ENCODE measurements at places on chromosomes 3 and 15.
A peak's percentile ranks its signal among the peaks of the same experiment; 100 is the strongest.

GRCh38 chr3:137024348-137024747 is 66.6 kb downstream of the IL20RB start:
- no peak for DNase-seq

- no peak for DNase-seq
These were observed 75.0 kb downstream of the PEX5L start for GRCh38 chr3:179961703-179962078.

- no peak for DNase-seq
These were observed 19.6 kb downstream of the PEAK1 start for GRCh38 chr15:77400258-77400657.

- DNase-seq = no peak
These were observed 12.1 kb upstream of the LOXL1 start for GRCh38 chr15:73914145-73914544.

DNA sequence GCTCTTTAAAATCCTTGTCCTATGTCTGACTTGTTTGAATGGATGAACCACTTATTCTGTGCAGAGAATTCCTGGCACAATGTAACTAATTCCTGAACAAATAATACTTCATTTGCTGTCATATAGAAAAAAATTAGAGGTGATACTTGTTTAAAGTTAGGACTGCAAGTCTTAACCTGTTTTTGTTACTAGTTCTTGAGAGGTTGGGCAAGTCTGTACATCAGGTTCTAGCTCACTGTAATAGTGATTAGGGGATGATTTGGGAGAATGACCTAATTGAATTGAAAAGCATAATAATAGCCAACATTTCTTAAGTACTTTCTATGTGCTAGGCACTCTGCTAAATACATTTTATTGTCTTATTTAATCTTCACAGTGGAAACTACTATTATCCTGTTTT is 49.3 kb downstream of the GMPS start:
- DNase-seq = no peak

DNA sequence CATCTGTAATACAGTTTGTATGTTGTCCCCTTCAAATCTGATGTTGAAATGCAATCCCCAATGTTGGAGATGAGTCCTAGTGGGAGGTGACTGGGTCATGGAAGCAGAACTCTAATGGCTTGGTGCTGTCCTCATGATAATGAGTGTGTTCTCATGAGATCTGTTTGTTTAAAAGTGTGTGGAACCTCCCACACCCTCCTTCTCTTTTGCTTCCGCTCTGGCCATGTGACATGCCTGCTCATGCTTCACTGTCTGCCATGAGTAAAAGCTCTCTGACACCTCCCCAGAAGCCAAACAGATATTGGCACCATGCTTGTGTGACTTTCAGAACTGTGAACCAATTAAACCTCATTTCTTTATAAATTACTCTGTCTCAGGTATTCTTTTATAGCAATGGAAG is 794.0 kb upstream of the CFAP20DC start:
- no peak for DNase-seq

DNA sequence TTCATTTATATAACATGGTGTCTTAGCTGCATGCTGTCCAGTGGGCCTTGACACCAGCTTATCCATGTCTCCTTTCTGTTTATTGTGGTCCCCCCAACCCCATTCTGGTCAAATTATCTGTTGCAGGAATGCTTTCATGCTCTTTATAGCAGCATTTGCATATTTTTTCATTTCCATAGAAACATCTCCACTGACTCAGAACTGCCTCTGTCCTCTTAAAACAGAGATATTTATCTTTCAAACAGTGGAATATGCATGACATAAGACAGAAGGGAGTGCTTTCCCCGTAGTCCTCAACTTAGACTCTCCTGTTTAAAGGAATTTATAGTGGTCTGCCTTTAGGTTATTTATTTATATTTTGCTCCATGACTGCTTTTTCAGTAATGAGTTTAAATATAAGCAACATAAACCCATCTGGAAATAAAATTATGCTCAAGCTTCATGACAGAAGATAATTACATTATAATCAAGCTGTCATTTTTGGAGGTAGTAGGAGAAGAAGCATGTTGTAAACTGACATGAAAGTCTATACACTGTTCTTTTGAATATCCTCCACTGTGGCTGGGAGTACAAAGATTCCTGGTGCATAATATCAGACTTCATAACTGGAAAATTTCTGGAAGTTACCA is 179.5 kb upstream of the CD96 start:
- no peak for DNase-seq

DNA sequence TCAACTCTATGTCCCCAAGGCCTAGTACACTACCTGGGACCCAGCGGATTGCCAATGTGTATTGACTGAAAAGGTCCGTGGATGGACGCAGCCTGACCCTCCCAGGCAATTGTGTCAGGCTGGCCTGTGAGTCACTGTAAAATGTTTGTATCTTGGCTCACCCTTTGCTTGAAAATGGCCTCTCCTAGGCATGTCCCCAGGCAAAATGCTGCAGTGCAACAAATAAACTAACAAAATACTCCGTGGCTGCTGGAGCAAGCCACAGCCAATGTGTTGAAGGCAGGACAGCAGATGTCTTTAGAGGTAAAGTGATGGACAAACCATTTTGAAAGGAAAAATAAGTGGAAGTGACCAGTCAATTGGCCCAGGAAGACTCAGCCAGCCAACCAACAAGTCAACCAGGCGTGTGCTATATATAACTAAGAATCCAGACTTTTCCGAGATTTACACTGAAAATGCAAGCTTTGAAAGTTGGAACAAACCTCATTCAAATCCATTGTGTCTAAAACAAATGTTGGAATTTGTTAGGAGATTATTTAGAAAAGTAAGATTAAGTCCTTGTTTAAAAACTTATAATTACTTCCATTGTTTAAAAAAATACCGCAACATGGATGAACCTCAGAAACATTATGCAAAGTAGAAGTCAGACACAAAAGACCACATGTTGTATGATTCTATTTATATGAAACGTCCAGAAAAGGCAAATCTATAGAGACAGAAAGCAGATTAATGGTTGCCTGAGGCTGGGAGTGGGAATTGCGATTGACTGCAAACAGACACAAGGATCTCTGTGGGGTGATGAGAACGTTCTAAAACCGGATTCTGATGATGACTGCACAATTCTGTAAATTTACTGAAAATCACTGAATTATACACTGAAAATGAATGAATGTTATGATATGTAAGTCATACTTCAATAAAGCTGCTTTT is 191.2 kb downstream of the TLE3 start:
- DNase-seq = no peak

DNA sequence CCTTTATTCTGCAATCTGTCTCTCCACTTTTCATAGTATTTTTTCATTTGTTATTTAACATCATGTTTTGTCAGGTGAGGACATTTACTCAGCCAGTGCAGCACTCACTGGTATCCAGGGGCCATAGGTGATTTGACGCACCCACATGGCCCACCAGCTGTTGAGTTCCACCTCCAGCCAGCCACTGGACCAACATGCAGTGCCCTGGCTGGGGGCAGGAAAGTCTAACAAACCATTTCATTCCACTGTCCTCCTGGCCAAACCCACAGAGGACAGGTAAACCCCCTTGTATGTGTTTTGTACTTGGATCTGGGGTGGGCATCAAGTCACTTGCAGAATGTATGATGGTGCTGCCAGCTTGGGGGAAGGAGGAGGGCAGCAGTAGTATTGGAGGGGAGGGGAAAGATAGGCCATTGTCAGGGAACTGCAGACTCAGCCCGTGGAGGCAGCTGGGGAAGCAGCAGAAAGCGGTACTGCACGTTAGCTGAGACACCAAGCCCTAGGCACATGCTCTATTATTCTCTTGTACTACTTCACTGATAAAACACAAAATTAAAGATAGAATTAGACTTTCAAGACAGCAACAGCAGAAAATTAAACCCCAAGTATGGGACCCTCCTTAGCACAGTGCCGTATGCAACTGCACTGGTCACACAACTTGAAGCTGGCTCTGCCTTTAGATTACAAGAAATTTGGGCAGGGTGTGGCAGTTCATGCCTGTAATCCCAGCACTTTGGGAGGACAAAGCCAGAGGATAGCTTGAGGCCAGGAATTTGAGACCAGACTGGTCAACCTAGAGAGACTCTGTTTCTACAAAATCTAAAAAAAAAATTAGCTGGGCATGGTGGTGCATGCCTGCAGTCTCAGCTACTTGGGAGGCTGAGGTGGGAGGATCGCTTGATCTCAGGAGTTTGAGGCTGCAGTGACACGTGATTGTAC is 15.4 kb upstream of the RPL24 start:
- DNase-seq = no peak

DNA sequence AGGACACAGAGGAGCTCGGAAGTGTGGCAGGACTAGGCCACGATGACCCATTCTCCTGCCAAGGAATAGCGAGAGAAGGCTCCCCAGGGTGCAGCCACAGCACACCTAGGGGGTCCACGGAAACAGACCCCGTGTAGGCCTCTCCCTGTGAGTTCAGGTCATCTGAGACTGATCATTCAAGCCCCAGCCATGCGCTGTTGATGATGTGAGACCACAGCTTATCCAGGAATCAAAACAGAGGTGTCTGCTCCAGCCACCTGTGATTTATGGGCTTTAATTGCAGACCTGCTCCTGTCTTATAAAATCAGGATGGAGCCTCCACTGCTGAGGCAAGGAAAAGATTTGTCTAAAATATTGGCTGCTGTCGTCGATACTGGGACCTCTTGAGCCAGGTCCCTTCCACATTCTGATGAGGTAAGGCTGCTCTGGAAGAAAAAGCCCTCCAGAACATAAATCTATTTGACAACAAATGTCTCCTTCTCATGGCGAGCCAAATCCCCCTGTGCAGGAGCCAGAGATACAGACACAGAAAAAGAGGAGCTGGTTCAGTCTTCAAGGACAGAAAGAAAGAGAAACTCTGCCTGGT is 186.7 kb downstream of the TJP1 start:
- no peak for DNase-seq

DNA sequence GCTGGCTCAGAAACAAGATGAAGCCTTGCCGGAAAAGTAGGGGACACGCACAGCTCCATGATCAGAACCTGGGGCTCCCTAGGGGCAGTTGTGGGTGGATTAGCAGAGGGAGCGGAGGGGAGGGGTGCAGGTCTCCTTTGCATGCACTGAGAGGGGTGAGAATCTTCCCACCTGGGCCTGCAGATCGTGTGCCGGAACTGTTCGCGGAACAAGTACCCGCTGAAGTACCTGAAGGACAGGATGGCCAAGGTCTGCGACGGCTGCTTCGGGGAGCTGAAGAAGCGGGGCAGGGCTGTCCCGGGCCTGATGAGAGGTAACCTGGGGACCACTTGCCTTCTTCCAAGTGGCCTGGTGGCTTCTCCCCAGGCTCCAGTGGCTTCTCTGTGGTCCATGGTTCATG is 24.5 kb upstream of the NR2C2 start:
- no peak for DNase-seq

DNA sequence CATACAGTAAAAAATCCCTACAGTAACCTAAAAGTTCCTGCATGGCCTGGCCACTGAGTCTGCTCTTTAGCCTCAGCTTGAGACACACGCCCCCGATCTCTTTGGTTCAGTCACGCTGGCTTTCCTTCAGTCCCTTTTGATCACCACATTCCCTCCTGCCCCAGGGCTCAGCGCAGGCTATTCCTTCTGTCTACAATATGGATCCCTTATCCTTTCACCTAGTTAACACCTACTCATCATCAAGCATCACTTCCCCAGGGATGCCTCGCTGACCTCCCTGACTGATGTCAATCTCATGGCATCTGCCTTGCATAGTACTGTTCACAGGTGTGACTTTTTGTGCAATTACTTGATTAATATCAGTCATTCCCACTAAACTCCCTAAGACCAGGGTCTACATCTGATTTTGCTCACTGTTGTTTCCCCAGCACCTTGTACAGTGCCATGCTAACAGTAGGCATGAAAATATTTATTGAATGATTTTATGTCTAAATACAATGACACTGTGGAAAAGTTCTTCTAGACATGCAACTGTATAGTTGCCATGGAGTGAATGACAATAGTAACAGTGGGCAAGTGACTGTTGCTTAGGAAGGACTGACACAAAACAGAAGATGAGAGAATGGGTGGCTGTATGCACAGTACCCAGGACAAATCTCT is at the start of gene SNTN:
Gene SNTN (plus strand): TSS at position 610 of the 660 bp plus-strand sequence. CDS start 13 bp downstream, at position 623.
- no peak for DNase-seq

DNA sequence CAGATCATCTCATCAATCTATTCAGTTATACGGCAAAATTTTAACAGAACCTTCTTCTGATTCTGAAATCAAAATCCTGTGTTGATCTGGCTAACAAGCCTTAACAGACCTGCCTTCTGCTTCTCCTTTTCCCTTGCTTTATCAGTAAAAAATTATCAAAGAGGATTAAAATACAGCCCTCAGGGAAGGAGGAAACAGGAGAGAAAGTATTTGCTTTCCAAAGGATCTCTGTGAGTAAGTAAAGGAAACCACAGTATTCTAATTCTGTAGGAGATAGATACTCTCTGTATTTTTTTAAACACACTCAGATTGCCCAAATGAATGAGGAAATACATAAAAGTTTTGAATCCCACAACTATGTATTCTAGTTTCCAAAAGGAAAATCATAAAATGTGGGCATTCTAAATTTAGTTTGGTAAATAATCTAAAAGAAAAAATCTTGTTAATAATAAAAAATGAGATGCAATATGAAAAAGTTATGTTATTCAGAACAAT is 221.8 kb downstream of the ZIC1 start:
- no peak for DNase-seq

GRCh38 chr3:108602249-108602934 is 12.9 kb downstream of the DZIP3 start:
- DNase-seq = peak; percentile 64

GRCh38 chr15:52288051-52288942 is 7.3 kb downstream of the MYO5C start:
- DNase-seq = no peak

GRCh38 chr3:93988283-93988682 is 8.3 kb downstream of the ARL13B start:
- no peak for DNase-seq

DNA sequence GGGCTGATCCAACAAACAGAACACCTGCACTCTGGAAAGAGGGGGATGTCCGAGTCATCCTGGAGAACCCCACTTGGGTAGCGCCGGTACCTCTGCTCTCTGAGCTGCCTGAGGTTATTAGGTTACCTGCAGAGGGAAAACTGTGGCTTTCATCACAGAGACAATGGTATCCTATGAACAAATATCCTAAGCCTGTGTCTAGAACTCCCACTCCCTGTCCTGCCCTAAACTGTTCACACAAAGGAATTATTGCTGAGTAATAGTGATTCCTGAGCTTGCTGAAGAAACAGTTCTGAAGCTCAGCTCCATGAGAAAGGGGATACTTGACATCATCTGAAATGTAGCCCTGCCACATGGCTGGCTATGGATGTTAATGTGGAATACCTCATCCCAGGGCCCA is 31.9 kb upstream of the WNT5A start:
- DNase-seq = no peak

DNA sequence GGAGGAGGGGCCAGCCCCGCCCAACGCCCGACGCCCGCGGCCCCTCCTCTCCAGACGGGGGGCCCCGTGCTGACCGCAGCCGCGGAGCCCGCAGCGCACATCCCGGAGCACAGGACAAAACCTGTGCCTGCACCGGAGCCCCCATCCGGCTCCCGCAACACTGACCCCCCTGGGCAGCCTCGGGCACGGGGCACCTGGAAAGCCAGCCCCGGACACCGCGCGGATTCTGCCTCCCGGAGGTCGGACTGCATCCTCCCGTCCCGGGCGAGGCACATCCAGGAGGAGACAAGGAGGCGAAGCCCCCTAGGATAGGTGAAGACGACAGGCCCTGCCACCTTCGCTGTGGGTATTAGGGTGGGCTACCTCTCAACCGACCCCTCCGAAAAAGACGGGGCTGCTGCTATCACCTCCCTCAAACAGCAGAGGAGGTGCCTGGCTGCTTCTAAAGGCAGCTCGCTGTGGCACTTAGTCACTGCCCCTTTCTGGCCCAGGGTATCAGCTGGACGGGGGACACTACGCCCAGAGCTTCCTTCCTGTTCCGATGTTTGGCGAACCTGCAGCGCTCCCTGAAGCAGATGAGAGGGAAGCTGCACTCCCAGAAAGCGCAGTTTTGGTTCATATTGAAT is 10.6 kb downstream of the XXYLT1 start:
- peak; percentile 38 for DNase-seq

All from CD4-positive, alpha-beta T cell treated with Interleukin-2 at 100 ng/mL for 4 hours (primary cell).